Testis (tissue), 5 donors: ENCODE measurements at places on chromosomes 6 and 20.

GRCh38 chr20:53718142-53719021, 124.7 kb upstream of the ZNF217 start:
- DNase-seq, result no peak

- peak; percentile 19 for DNase-seq
These were observed 162.8 kb downstream of the PTPRK start for GRCh38 chr6:128357392-128358130.

DNA sequence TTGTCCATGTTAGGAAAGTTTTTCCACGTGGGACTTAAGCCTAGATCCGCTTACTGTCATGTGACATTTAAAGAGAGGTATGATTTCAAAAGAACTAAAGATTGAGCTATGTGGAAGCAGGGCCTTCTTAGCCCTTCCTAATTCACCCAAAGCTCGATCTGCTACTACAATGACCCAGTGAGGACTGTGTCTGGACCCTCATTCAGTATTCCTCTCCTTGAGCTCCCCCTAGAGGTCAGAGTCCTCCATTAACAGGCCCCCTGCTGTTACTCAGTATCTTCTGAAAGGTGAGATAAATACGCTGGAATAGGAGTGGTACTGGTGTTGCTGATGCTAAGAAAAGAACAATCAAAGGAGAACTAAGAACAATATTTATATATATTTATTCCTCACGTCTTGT, 414.0 kb downstream of the GJA1 start:
- peak; percentile 74 for DNase-seq

DNA sequence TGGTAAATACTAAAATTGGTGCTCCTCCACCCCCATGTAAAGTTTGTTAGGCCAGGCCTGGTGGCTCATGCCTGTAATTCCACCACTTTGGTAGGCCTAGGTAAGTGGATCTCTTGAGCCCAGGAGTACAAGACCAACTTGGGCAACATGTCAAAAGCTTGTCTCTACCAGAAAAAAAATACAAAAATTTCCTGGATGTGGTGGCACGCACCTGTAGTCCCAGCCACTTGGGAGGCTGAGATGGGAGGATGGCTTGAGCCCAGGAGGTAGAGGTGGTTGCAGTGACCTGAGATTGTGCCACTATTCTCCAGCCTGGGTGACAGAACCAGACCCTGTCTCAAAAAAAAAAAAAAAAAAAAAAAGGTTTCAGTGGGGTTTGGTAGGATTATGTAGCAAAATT, 41.7 kb downstream of the ITCH start:
- no peak for DNase-seq

- DNase-seq, result no peak
These were observed 144.0 kb upstream of the TBX18 start for GRCh38 chr6:84908304-84908904.

- no peak for DNase-seq
These were observed 1.3 kb downstream of the ZNF76 start for GRCh38 chr6:35260591-35261570.

- DNase-seq, result no peak
These were observed 2.3 kb downstream of the POPDC3 start for GRCh38 chr6:105177556-105177955.

DNA sequence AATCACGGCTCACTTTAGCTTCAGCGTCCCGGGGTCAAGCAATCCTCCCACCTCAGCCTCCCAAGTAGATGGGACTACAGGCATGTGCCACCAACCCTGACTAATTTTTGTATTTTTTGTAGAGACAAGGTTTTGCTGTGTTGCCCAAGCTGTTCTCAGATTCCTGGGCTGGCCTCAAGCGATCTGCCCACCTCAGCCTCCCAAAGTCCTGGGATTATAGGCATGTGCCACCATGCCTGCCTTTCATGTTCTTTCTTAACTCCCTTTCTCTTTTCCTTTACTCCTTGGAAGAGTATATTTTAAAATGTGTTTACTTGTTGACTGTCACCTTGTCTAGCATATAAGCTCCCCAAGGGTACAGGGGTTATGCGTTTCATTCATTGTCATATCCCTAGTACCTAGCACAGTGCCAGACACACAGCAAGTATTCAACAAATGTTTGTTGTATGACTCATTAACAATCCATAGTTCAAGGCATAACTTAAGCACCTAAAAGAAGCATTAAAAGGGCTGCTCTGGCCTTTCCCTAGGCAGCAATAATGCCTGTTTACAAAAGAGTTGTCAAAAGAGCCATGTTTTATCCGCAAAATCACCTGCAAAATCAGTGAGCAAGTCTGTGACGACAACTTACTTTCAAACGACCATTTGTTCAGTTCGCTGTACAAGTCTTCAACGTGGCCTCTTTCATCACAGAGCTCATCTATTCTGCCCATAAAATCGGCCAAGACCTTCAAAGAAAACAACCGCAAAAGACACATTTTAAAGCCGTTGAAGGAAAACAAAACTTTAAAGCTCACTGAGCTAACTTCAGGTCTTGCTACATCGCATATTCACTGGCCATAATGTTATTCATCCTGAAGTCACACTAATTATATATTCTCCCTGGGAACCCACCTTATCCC, 4.6 kb downstream of the CYP24A1 start:
- DNase-seq, result no peak

DNA sequence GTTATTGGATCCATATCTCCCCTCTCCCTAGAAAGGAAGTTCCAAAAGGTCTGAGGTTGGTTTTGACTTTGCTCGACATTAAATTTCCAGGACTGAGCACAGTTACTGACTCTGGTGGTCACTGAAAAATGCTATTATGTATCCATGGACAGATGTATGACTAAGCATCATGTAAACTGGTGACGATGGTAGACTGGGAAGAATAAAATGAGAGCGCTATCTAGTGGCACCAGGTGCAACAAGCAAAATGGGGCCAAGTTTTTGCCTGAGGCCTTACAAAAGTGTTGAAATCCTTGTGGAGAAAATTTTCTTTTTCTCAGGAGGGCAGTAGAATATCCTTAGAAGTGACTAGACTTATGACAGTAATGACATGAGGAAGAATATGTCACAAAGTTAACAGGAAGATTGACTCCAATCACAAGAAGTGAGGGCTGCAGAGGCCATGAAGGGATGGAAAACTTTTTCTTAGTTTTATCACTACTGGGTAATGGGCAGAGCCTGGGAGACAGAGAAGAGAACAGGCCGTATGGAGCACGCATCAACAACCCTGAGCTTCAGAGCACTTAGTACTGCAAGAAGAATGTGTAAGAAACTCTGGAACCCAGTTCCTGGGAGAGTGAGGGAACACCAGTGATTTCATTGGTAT, 88.9 kb upstream of the ELOVL5 start:
- peak; percentile 55 for DNase-seq

- DNase-seq, result no peak
These were observed 30.6 kb downstream of the SPINT4 start for GRCh38 chr20:45752746-45753145.

DNA sequence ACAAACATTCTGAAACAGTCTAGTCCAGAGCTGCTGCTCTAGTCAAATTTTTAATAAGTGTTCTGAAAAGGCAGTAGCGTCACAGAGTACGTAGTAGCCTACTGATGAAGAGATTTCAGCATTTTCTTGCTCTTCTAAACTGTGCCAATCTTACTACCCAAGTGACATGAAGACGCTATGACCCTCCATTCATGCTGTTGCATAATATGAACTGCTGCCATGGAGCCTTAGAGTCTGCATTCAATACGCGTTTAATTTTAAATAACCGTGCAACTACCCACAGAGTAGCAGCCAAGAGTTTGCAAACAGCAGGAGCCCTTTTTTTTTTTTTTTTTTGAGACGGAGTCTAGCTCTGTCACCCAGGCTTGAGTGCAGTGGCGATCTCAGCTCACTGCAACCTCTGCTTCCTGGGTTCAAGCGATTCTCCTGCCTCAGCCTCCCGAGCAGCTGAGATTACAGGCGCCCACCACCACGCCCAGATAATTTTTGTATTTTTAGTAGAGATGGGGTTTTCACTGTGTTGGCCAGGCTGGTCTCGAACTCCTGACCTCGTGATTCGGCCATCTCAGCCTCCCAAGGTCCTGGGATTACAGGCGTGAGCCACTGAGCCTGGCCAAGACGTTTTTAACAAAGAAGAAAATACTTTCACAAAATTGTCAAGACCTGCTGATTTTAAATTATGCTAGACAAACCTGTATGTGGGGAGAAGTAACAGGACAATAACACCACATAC, 44.3 kb downstream of the EZR start:
- DNase-seq, result no peak

- peak; percentile 70 for DNase-seq
These were observed 141.1 kb downstream of the PDSS2 start for GRCh38 chr6:107318100-107318736.

GRCh38 chr6:84521511-84521910, 242.9 kb downstream of the TBX18 start:
- DNase-seq, result no peak

- no peak for DNase-seq
These were observed 149.5 kb upstream of the SUPT3H start for GRCh38 chr6:45527210-45527609.

DNA sequence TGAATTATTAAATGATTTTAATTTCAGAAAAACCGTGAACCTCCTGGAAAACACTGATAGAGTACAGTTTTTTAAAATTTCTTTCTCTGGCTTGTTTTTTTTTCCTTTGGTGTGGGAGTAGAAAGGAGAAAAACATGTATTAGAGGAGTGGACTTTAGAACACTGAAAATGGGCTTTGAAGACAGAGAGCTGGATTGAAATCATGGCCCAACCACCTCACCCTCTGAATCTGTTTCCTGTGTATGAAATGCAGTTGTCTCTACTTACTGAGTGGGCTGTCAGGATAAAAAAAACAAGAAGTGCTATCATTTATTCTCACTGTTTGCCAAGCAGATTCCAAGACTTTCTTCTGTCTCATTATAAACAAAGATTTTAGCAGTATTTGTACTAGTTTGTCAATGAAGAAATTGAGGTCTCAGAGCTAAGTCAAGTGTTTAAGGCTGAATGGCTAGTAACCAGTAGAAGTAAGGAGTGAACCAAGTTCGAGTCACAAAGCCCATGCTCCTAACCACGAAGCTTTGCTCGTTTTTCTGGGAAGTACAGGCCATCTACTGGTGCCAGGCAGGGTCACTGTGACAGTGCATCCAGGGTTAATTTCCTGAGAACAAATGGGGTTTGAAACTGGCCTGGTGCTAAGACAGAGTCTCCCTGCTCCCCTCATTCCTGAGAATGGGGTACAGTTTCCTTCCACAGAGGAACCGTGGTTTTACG, 256.4 kb downstream of the TMEM242 start:
- DNase-seq, result no peak

GRCh38 chr6:137426007-137426689, 68.0 kb downstream of the OLIG3 start:
- no peak for DNase-seq

DNA sequence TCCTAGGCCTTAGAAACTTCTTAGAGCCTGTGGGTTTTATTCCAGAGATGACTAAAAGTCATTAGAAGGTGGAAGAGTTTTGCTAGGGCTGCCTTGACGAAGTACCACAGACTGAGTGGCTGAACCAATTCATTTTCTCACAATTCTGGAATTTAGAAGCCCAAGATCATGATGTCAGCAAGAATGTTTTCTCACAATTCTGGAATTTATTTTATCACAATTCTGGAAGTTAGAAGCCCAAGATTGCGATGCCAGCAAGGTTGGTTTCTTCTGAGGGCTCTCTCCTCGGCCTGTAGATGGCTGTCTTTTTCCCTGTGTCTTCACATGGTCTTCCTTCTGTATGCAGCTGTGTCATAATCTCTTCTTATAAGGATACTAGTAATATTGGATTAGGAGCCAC, 672.9 kb upstream of the MARCKS start:
- DNase-seq, result no peak

DNA sequence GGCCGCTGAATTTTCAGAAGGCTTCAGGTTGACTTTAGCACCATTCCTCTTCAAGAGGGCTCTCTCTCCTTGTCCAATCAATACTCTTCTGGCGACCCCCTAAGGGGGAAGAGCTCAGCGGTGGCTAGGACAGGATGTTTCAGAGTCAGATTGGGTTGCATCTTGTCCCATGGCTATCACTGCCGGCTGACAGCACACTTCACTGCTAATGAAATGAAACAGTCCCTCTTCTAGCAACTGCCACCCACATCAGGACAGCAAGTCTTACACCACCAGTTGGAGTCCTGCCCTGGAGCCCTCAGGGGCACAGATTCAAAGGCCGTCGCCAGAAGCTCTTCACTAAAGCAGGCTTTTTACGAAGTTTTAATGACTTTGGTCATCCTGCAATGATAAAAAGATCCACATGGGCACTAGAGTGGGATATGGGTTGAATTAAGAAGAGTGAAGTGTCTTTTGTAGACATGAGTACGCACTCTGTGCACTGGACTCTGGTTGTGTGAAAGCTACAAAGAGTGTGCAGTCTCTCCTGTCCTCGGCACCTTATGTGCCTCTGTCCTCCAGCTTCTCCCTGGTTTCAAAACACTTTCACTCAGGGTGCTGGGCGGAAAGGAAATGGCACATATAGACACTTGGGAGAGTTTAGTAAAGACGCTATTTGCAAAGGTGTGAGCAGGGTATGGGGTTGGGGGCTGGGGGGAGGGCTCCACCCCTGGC, 66.1 kb upstream of the SLC22A16 start:
- DNase-seq, result no peak

- DNase-seq, result no peak
These were observed 16.5 kb downstream of the SMLR1 start for GRCh38 chr6:130843575-130844320.

GRCh38 chr6:167882244-167882643, 55.5 kb downstream of the AFDN start:
- no peak for DNase-seq

- no peak for DNase-seq
These were observed 112.0 kb downstream of the ATXN1 start for GRCh38 chr6:16649241-16649640.

DNA sequence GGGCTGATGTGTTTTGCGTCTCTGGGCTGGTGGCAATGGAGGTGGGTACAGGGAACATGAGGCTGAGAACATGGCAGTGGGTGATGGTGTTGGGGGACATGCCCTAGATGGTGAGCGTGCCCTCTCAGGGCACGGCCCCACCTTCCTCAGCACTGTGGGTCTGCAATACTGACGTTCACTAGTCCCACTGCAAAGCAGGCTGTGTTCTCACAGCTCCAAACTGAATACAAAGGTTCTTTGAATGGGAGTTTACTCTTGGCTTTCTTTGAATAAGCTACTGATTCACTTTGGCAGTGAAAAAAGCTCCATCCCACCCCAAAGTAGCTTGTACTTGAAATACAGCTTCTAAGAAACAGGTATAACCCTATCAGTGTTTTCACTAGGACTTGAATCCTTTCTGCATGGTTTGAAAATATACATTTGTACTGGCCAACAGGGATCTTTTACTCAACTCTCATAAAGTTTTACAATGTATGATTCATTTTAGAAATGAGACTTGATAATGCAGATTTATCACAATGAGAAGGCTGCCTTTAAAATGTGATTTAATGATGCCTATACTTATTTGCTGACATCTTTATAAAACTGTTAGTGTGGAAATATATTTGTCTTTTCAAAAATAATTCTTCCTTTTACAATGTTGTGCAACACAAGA, 400.7 kb downstream of the ZFAND3 start:
- no peak for DNase-seq

GRCh38 chr6:90610301-90610750, 23.5 kb upstream of the MAP3K7 start:
- peak; percentile 26 for DNase-seq

DNA sequence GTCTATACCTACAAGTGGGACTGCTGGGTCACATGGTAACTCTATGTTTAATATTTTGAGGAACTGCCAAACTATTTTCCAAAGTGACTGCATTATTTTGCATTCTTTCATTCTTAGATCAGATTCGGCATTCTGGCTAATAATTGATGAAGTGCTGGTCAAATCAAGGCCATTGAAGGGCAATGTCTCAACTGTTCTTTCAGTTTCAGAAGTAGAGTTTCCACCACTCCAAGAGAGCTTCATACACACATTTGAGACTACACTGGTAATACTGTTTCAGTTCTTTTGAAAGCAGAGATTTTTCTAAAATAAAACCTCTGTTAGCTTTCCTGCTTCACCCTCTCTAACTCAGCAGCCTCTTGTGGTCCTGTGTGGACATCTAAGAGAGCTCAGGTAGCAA, 154.5 kb downstream of the CFAP61 start:
- no peak for DNase-seq
